ENCODE measurements at places on chromosomes 1 and 21.
A peak's percentile ranks its signal among the peaks of the same experiment; 100 is the strongest.

DNA sequence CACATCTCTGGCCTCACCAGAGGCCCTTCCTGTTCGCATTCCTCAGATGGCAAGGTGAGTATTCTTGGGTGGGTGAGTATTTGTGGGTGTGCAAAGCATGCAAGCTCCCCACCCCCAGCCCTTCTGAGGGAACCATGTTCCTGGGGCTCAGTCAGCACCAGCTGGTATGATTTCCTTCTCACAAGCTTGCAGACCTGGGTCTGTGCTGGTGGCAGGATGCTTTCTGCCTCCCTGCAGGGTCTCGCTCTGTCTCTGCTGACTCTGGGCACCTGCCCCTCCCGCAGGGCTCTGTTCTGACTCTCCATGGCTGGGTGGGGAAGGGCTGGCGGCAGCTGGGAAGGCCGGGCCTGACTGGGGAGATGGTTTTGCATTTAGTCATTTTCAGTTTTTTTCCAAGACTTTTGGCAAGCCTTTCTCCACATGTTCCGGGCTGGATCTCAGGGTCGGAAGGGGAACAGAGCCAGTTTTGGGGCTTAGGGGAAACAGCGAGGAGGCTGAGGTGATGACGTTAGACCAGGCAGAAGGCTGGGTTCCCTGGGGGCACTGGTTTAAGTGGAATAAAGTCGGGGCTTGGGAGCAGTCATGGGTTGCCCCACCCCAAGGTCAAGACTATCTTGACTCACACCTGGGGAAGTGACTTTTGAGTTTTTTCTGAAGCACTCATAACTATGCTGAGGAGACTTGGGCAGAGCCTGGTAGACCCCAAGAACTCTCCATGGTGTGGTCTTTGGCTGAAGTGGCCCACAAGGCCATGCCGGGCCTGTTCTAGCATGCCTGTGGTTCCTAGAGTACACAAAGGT, 6.2 kb downstream of the RASSF5 start:
- no peak for DNase-seq

GRCh38 chr1:5053744-5054143, 399.3 kb downstream of the AJAP1 start:
- DNase-seq = no peak

GRCh38 chr1:197685785-197686184, 89.5 kb downstream of the DENND1B start:
- no peak for DNase-seq

DNA sequence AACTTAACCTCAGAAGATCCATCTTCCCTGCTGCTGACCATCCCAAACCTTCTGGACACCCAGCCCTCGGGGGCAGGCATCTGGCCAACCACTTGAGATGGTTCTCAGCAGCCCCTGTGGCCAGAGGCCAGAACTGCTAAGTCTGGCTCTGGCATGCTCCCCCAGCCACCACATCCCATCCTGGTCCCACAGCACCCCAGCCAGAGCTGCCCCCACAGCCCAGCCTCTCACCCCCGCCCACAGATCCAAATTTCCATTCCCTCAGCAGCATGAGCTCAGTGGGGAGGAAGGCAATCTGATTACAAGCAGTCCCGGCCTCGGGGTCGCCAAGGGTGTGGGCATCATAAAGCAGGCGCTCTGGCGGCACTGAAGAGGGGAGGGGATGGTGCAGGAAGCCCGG, 45.6 kb downstream of the GLIS1 start:
- DNase-seq = no peak

DNA sequence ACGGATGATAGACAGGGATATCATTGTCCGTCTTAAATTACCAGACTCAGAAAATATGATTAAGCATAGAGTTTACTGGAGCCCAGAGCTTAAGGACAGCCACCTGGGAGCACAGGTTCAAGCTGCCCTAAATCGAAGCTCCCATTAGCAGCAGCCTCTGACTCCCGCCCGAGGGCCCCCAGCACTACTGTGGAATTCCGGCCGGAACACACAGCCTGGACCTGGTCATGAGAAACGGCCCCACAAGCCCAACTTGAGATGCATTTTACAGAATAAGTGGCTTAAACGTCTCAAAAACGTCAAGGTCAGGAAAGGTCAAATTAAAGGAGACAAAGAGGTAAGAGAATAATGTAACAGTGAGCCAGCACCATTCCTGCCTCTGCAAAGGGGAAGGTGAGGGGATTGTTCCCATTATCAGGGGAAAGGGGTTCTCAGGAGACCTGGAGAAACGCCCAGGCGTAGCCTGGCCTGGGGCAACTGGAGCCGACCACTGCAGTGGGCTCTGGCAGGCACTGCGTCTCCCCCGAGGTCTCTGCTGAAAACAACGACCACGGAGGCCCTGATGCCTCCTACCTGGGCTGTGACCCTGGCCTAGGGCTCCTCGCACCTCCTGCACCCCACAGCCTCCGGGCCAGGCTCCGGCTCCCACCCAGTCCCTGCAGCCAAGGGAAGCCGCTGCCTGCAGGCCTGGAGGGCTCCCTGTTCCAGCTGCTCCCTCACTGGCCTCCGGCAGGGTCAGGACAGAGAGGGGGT, 11.5 kb upstream of the COL6A1 start:
- DNase-seq = no peak

DNA sequence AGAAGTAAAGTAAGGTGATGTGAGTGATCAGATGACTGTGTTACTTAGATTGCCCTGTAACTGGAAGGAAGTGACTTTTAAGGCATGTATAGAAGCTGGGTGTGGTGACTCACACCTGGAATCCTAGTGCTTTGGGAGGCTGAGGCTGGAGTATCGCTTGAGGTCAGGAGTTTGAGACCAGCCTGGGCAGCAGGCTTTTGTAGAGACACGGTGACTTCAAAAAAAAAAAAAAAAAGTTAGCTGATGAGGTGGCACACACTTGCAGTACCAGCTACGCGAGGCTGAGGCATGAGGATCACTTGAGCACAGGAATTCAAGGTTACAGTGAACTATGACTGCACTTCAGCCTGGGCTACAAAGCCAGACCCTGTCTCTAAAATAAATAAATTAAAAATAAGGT, 2.3 kb upstream of the USP16 start:
- DNase-seq = peak; percentile 21

- DNase-seq = no peak
These were observed 1.0 kb downstream of the OLFML2B start for GRCh38 chr1:162022626-162023025.

GRCh38 chr1:181160322-181160721, 71.8 kb downstream of the IER5 start:
- no peak for DNase-seq

DNA sequence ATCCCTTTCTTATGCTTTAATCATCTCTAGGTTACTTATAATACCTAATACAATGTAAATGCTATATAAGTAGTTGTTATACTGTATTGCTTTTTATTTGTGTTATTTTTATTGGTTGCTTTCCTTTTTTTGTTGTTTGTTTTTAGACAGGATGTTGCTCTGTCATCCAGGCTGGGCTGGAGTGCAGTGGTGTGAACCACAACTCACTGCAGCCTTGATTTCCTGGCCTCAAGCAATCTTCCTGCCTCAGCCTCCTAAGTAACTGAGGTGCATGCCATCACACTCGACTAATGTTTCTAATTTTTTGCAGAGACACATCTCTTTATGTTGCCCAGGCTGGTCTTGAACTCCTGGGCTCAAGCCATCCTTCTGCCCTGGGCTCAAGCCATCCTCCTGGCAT, 26.9 kb downstream of the KRTAP19-8 start:
- no peak for DNase-seq

- no peak for DNase-seq
These were observed 138.2 kb downstream of the NTPCR start for GRCh38 chr1:233088613-233089012.

- no peak for DNase-seq
These were observed 65.2 kb upstream of the SGIP1 start for GRCh38 chr1:66468722-66469121.

- no peak for DNase-seq
These were observed 145.2 kb upstream of the SPATA6 start for GRCh38 chr1:48617252-48617651.

DNA sequence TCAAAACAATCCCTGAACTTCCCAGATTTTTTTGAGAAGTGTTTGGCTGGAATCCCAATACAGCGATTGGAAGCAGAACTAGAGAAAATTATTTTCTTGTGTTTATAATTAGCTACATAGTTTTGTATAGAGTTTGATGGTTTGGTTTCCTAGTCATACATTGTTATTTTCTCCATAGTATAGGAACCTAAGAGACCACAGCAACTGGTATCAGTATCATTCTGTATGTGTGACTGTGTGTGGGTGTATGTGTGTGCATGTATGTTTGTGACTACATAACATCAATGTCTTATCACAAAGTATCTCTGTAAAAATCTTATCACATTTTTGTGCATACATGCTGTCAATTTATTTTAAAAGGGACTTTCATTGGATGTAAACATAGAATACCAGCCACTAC, 780.5 kb downstream of the MRPL39 start:
- DNase-seq = no peak

DNA sequence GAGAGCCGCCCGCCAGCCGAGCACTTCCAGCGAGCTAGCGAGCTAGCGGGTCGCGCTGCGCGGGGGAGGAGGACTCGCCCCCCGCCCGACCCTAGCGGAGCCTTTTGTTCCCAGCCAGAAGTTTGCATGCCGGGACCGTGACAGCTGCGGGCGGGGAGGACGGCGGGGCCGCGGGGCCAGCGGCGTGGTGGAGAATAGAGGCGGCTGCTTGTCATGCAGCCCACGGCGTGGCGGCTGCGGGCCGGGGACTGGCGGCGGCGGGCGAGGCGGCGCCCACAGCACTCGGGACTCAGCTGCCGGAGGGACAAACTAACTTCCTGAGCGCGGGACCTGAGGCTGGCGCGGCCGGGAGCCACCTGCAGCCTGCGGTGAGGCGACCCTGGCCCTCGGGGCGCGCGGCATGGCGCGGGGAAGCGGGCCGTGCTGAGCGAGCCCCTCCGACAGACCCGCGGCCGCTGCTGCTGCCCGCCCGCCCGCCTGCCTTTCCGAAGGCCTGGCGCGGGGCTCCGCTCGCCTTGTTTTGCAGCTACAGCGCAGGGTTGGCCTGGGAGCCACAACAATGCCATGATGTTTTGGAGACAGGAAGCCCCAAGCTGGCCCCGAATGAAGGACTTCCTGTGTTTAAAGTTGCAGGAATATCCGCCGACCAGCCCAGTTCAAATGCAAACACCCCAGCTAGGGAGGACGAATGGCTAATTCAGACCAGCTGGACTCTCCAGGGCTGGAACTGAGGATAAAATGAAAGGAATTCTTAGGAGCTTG, 82.2 kb upstream of the BMP8A start:
- DNase-seq = peak; percentile 33

DNA sequence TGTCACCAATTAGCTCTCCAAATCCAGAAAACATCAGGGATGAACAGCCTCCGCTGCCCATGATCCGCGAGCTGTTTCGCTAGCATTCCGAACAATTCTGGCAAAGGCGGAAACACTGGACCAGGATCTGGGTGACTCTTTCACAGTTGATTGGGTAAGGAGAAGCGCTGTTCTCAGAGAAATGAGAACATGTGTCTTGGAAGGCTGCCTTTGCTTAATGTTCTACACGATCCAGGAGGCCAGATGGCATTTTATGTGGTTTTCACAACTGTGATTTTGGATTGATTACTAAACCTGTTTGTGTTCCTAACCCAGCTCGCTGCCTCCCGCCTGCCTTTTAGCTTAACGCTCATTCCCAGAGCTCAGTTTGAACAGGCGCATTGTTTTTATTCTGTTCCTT, 144.0 kb downstream of the KIF26B start:
- DNase-seq = peak; percentile 58

DNA sequence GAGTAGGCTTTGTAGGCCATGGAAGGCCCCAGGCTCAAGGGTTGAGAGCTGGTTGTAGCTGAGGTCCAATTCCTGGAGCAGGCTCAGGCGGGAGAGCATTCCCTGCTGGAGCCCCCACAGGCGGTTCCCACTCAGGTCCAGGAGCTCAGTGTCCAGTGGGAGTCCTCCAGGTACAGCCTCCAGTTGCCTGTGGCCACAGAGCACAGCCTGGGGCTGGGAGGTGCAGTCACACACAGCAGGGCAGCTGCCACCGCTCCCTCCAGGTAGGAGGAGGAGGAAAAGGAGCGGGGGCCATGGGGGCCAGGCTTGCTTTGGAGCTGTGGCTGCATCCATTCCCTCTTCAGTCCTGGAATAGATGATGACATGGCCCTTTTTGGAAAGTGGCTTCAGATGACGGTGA, 2.8 kb downstream of the LINGO4 start:
- no peak for DNase-seq

DNA sequence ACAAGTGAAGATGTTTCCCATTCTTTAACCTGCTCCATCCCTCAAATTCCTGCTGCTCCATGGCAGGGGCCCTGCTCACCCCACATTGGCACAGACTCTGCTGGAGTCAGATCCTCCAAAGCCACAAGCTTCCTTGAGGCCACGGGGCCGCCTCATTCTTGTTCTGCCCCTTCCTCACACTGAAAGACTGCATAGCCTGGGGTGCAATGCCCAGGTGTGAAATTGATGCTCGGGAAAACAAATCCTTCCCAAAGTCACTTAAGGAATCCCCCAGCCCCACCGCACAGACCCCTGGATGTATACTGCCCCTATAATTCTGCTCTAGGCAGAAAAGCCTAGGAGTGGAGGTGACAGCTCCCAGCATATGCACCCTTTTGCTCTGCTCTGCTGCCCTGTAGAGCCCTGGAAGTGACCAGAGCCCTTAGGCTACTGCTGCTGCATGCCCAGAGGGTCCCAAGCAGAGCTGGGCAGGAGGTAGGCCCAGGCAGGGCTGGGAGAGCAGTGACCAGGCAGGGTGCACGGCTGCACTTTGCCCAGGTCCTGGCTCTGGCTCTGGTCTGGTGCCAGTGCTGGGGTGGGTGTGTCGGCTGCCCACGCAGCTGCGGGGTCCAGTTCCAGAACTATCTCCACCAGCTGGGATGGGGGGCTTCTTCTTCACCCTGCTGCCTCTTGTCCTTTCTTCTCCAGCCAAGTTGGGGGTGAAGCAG, 1.6 kb downstream of the HES2 start:
- DNase-seq = no peak

DNA sequence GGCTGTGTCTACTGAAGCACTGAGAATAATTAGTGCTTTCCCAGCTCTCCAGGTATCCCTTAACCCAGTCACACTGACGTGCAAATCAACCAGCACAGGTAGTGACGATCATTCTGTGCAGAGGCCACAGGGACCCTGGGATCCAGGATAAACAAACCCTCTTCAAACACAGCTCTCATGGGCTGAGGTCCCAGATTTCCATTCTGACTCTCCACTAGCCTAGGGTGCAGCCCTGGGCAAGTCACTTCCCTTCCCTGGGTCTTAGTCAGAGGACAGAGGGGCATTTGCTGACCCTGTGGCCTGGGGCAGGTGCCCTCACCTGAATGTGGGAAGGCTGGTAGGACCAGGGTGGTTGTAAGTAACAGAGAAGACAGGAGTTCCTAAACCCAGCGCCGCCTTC, 724.7 kb downstream of the MATN1 start:
- no peak for DNase-seq

- DNase-seq = no peak
These were observed 10.5 kb downstream of the MIIP start for GRCh38 chr1:12029720-12030339.

DNA sequence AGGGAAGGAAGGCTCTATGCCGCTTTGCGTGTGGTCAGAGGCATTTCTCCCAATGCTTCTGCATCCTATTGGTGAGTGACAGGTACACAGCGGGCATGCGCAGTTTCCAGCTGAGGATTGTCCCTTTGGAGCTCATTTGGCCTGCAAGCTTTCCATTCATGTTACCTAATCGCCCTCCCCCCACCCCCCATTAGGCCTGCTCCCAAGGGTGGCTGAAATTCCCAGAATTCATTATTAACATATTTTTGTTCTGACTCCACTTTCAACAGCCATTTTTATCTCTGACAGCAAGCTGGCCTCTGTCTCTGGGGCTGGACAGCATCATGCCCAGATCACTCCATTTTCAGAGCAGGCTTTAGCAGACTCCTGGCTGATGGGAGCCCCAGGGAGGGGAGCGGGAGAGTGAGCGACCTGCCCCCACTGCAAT, 25.6 kb downstream of the MIS18A start:
- DNase-seq = no peak
